ENCODE measurements at places on chromosomes 5 and 9.
A peak's percentile ranks its signal among the peaks of the same experiment; 100 is the strongest.

GRCh38 chr9:12814877-12815237 is 40.0 kb downstream of the LURAP1L start:
- no peak for DNase-seq

- no peak for DNase-seq
Observed at GRCh38 chr5:90696153-90696552, 137.6 kb downstream of the ADGRV1 start.

DNA sequence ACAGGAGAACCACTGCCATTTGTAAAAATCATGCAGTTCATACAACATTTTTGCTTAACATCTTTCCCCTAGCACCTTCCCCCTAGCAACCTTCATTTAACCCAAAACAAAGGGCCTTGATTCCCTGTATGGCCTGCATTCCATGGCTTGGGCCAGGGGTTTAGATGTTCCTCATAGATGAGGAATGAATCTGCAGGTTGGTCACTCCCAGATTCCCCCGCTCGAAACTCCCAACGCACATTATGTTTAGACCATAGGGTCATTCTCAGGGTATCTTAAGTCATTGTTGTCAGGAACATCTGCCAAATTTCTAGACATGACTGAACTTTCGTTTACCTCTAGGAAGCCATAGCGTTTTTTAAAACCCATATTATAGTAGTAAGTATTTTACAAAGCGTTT is 282.2 kb upstream of the VLDLR start:
- DNase-seq = no peak

DNA sequence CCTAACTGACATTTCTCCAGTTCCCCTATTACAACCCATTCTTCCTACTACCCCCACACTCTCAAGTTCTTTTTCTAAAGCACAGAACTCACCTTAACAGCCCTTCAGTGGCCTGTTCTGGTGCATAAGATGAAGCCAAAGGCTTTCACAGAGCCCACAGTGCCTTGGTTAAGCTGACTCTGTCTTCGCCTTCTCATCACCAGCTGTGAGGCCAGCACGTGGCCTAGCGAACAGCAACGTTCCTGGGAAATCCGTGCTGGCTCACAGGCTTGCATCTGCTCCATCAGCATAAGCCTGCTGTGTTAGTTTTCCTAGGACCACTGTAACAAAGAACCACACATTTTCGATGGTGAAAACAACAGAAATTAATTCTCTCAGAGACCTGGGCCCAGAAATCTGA is 67.9 kb upstream of the LPAR1 start:
- DNase-seq = no peak

- DNase-seq = no peak
Observed at GRCh38 chr5:22683050-22683449, 170.1 kb downstream of the CDH12 start.

- DNase-seq = no peak
Observed at GRCh38 chr5:150246835-150247234, 42.7 kb downstream of the CAMK2A start.

DNA sequence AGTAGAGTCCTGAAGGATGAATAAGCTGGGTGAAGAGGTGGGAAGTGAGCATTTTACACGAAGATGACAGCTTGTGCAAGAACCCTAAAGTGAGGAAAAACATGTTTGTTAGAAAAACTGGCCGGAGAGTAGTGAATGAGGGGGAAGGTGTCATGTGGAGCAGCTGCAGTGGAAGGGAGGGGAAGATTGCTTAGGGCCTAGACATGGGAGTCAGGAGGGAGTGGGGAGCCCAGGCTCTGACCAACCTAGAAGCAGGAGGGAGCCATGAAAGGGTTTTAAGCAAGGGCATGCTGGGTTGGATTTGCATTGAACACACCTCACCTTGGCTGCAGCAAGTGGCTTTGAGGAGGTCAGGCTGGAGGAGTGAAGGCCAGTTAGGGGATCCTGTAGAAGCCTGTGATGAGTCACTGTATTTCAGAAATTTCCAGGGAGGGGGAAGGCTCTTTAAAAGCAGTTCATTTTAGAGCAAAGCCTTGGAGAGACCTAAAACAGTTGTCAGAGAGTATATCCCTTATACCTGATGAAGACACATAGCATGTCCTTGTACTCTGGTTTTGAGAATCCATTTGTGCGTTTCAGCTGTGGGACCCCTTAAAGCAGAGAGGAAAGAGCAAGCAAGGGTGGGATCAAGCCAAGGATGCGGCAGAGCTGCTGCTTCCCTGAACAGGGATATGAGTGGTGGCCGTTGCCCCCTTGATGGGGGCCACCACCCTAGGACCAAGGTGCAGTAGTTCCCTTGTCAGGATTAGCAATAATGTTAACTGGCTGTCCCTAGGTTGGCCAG is 45.4 kb downstream of the ANGPTL2 start:
- no peak for DNase-seq

DNA sequence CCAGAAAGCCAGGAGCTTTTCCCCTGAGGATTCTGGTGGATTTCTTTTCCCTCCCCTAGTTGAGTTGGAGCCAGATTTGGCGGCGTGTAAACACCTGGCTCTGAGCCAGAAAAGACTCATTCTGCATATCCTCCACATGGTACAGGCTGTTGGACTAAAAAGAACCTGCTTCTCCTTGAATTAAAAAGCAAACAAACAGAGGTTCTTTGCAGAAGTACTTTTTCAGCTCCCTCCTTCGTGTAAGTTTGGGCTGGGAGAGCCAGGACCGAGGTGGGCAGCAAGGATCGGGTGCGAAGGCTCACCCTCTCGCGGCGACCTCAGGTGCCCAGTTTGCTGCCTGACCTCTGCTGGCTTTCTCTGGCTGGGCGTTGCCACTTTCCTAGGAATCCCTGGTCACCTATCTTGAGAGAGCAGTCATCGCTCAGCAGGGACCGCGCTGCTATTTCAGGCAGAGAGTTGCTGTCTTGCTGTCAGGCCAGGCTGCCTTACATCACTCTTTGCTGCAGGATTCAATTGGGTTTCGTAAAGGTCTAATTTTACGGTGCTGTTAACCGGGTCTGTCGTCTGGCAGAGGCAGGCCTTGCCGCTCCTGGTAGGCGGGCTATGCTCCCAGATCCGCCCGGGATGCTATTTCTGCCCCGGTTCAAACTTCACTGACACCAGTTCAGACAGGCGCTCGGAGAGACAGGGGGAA is 3.2 kb downstream of the PAPPA start:
- peak; percentile 66 for DNase-seq

GRCh38 chr9:135973277-135974219 is 12.4 kb upstream of the UBAC1 start:
- DNase-seq = no peak

DNA sequence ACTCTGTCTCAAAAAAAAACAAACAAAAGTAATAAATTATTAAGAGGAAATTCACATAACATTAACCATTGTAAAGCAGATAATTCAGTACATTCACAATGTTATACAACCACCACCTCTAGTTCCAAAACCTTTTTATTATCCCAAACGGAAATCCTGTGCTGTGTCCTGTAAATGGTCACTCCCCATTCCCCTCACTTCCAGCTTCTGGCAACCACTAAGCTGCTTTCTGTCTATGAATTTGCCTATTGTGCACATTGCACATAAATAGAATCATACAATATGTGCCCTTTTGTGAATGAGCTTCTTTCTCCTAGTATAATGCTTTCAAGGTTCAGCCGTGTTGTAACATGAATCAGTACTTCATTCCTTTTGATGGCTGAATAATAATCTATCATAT is 20.8 kb downstream of the C9orf152 start:
- DNase-seq = no peak

All from muscle of arm (tissue), 14 donors.